Kidney (tissue), 22 donors: ENCODE measurements at places on chromosomes 13 and 19. TPM values are rescaled to one million over a fixed set of nuclear protein-coding genes. Genes with fewer than 3 reads are reported as not detected.

The MYH14 gene
- polyA plus RNA-seq = 23.9 TPM

- no peak for DNase-seq
These were observed 2.2 kb downstream of the SBNO2 start for GRCh38 chr19:1171755-1172352.

GRCh38 chr19:13865571-13866462 is 11.1 kb upstream of the NANOS3 start:
- no peak for DNase-seq

The ADM5 gene
- 0.60 TPM for polyA plus RNA-seq

DNA sequence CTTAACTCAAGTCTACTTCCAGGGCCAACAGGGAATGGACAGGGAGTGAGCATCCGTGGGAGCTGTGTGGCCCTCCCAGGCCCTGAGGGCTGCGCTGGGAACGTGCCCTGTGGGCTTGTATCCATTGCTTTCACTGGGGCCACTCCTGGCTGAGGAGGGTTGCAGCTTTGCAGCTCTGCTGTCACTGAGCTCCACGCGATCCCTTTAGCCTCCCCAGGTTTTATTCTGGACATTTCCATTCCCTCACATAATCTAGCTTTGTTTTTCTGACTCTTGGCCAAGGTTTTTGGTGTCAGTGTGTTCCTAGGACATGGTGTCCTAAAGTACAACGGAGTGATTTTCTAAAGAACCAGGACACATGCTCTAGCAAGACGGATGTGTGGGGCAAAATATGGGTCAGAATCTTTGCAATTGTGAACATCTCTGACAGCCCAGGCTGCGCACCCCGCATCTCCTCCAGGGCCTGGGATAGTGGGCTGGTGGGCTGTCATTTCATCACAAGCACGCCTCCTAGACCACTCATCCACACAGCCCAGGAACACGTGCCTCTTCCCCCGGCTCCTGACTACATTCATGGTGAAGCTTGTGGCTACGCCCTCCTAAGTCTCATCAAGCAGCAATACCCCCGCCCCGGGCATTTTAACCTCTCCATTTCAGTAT is 28.0 kb downstream of the GGACT start:
- DNase-seq = no peak

GRCh38 chr19:38183251-38183897 is 40.6 kb downstream of the DPF1 start:
- peak; percentile 54 for DNase-seq

- no peak for DNase-seq
These were observed 595.5 kb downstream of the LMO7 start for GRCh38 chr13:76231522-76232167.

The ONECUT3 gene
- not detected for polyA plus RNA-seq

GRCh38 chr19:53308339-53308811 is 25.2 kb upstream of the ZNF845 start:
- peak; percentile 65 for DNase-seq

The GPC5 gene
- 6.8 TPM for polyA plus RNA-seq

The COL4A1 gene
- 53.0 TPM for polyA plus RNA-seq

The CGB2 gene
- not detected for polyA plus RNA-seq

GRCh38 chr13:113585896-113586295 is 1.3 kb downstream of the TFDP1 start:
- peak; percentile 37 for DNase-seq

- no peak for DNase-seq
These were observed 74.2 kb downstream of the TUBGCP3 start for GRCh38 chr13:112513761-112514160.

- no peak for DNase-seq
These were observed at the start of gene TEX29 for GRCh38 chr13:111319998-111320911. TSS of gene TEX29 (plus strand) at chr13:111320642. CDS start at chr13:111320891, 249 bp downstream.

DNA sequence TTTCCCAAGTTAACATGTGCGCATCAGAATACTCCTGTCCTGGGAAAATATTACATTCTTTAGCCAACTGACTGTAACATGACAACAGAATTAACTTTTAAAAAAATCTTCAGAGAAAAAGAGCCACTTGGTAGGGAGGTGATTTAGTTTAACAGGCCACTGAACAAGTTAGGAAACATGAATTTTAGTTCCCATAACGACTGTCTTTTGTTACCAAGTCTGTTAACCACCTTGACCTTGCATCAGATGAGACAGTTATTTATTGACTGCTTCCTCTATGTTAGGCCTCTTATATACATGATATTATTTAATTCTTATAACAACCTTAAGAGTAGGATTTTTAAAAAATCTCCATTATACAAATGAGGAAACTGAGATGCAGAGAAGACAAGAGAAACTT is 268.6 kb downstream of the NDFIP2 start:
- peak; percentile 57 for DNase-seq

GRCh38 chr13:99085139-99085807 is 107.4 kb upstream of the DOCK9 start:
- peak; percentile 59 for DNase-seq

- DNase-seq = no peak
These were observed 929 bp upstream of the TNFSF13B start for GRCh38 chr13:108268466-108269112.

DNA sequence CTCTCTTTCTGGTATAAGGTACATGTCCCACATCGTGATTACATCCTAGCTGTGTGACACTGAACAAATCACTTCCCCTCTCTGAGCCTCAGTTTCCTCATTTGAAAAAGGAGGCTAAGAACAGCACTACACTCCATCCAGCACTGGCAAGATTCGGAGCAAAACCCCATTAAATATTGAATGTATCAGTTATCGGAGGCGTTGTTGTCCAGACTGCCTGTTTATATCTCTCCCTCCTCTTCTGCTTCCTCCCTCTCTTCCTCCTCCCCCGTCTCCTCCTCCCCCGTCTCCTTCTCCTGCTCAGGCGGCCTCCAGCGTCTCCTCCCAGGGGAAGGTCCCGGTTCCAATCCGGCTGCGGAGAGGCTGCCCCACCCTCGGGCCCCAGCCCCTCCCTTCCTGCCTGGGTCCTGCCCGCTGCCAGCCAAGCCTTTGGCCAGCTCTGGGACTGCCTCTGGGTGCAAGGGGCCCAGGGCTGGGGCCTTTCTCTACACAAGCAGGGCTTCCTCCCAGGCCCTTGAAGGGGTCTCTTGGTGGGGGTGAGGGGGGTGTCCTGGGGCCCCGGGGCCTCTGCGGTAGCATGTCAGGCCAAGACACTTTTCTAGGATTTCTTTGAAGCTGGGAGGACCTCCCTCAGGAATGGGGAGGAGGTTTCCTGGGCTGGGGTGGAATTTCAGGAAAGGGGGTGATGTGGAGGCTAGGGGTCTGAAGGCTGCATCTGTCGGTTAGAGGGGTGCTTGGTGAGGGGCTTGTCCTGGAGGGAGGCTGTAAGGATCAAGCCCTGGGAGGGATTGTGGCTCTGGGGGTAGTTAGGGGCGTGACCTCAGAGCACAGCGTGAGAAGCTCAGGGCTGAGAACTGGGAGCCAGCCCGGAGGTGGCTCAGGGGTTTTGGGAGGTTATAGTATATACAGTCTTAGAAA is 1.9 kb downstream of the RRAS start:
- DNase-seq = peak; percentile 55

DNA sequence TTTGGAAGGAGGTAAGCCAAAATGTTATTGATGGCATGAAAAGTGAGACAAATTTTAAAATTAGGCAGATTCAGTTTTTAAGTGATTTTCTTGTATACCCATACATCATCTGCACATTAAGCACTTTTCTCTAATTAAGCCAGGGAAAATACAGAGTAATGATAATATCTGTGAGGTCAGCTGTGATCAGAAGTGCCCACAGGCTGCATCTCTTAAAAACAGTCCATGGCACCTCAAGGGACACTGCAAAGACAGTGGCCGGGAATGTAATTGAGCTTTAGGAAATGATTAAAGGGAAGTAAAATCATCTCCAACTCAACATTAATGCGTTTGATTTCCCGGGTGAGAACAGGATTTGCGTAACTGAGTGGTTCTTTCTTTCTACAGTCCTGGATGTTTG is 2.0 kb downstream of the COL4A1 start:
- DNase-seq = no peak

GRCh38 chr13:66506979-66507378 is 723.2 kb downstream of the PCDH9 start:
- DNase-seq = peak; percentile 6

GRCh38 chr13:76685938-76686337 is 200.3 kb downstream of the KCTD12 start:
- no peak for DNase-seq

DNA sequence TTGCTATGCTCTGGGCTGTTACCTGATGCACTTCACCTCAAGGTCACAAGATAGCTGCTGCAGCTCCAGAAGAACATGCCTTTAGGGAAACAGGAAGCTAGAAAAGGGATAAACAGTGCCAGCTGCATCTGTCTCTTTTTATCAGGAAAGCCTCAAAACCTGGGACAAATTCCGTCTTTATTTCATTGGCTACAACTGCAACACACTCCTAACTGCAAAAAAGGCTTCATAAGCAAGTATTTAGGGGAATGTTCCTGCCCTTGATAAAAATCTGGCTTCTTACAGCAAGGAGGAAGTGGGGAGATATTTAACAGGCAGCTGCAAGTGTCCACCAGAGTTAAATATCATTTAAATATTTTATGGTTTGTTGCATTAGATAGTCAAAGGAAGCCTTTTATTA is 34.2 kb upstream of the SERTM1 start:
- DNase-seq = no peak

DNA sequence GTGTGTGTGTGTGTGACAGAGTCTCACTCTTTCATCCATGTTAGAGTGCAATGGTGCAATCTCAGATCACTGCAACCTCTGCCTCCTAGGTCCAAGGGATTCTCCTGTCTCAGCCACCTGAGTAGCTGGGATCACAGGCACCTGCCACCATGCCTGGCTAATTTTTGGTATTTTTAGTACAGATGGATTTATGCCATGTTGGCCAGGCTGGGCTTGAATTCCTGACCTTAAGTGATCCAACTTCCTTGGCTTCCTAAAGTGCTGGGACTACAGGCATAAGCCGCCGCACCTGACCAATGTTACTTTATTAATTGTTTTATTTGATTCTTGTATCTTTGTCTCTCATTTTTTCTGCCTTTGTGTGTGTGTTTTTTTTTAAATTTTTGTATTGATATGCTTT is 89.6 kb downstream of the ZNF486 start:
- DNase-seq = no peak

- no peak for DNase-seq
These were observed 8.7 kb downstream of the ATP12A start for GRCh38 chr13:24688950-24689349.

DNA sequence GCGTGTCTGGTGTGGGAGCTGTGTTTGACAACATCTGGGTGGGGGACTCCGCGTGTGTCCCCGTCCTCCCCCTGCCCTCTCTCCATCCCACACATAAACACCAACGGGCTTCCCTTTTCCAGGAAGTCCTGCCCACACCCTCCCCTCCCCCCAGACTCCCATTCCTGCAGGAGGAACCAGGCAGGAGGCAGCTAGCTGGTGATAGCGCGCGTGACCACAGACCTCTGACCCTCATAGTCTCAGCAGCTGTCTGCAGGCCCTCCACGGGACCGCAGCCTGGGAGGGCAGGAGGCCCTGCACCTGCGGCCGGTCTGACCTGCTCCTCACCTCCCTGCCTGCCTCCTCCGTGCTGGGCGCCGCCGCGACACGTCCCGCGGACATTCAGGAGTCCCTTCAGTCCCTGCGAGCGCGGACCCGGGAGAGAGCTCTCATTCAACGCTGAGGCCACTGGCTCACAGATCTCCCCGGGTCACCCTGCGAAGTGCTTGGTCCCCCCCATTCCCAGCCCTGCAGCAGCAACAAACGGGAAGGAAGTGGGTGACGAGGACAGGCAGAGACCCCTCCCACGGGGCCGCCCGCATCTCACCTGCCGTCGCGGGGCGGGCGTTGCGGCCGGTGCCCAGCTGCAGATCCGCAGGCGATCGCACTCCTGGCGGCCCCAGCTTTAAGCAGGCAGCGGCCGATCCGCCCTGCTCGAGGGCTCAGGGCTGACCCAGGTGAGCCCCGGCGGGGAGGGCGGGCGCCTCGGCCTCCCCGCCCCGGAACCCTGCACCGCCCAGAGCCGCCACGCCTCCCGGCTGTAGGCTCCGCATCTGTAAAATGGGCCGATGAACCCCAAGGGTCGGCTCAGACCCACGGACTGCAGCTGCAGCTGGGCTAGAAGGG is 1.1 kb upstream of the ACP5 start:
- DNase-seq = peak; percentile 61

DNA sequence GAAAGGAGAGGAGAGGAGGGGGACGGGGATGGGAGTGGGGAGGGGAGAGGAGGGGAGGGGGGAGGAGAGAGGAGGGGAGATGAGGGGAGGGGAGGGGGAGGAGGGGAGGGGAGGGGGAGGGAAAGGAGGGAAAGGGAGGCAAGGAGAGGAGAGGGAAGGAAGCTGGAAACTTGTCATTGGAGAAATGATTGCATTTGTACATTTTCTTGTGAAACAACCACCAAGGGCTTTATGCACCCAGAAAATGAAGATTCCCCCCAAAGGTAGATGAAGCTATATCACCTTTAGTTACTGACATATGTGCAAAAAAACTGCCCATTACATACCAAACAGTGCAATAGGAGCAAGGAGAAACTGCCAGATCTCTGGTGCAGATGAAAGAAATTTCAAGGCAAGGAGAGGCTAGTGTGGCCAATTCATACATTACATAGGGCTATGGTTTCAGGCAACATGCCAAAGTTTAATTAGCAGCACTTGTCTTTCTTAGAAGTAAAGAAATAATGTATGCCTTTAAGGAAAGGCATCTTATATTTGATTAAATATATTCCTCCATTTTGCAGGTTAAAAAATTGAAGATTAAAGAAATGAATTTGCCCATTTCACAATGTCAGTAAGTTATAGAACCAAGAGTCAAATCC is 49.5 kb upstream of the STK24 start:
- DNase-seq = no peak

- no peak for DNase-seq
These were observed 4.7 kb downstream of the VRK3 start for GRCh38 chr19:50020481-50020880.

The SYNGR4 gene
- not detected for polyA plus RNA-seq

GRCh38 chr19:42272989-42273406 is 3.9 kb downstream of the CIC start:
- no peak for DNase-seq

DNA sequence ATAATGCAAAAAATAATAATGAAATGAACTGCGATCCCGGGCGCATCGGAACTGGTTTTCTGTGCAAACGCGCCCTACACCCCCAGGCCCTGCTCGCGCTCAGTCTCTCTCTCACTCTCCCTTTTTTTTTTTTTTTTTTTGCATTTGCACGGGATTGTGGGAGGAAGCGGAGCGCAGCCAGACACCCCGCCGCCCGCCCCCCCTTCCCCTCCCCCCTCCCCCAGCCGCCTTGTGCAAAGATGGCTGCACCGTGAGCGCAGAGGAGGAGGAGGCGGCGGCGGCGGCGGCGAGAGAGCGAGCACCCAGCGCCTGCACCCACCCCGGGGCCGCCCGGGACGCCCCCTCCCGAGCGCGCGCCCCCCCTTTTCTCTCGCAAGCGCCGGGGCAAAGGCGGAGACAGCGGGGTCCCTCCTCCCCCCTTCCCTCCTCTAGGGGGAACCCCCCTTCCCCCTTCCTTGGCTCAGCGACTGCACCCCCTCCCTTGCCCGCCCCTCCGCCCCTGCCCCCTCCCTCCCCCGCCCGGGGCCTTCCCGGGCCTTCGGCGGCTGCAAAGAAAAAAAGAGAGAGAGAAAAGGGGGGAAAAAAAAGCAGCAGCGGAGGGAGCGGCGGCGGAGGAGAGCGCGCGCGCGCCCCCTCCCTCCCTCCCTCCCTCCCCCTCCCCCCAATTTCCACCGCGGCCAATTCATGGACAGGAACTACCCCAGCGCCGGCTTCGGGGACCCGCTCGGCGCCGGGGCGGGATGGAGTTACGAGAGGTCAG is at the start of gene PRR12:
Gene PRR12, plus strand, starts transcription at position 212 of the 760 bp plus-strand sequence. Its CDS starts 473 bp downstream, at position 685.
- DNase-seq = peak; percentile 89

GRCh38 chr19:2037651-2038255 is 13.3 kb downstream of the MKNK2 start:
- no peak for DNase-seq

GRCh38 chr19:35713904-35714495 is 3.8 kb upstream of the KMT2B start:
- no peak for DNase-seq
